Natural killer cell (primary cell): ENCODE measurements at places on chromosomes 16 and 17. TPM values are rescaled to one million over a fixed set of nuclear protein-coding genes. Genes with fewer than 3 reads are reported as not detected.

DNA sequence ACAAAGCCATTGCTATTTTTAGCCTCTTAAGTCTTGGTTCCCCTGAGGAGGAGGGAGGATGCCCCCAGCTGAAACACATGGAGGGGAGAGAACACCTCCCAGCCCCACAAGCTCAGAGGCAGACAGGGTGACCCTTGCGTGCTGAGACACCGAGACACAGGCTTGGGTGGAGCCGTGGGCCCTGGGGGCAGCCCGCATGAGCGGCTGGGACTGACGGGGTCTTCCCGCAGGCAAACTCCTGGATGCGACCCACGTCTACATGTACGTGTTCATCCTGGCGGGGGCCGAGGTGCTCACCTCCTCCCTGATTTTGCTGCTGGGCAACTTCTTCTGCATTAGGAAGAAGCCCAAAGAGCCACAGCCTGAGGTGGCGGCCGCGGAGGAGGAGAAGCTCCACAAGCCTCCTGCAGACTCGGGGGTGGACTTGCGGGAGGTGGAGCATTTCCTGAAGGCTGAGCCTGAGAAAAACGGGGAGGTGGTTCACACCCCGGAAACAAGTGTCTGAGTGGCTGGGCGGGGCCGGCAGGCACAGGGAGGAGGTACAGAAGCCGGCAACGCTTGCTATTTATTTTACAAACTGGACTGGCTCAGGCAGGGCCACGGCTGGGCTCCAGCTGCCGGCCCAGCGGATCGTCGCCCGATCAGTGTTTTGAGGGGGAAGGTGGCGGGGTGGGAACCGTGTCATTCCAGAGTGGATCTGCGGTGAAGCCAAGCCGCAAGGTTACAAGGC is 9.8 kb downstream of the SLC16A3 start:
- peak; percentile 85 for DNase-seq

- DNase-seq = no peak
These were observed 5.8 kb downstream of the ZG16B start for GRCh38 chr16:2835638-2836493.

DNA sequence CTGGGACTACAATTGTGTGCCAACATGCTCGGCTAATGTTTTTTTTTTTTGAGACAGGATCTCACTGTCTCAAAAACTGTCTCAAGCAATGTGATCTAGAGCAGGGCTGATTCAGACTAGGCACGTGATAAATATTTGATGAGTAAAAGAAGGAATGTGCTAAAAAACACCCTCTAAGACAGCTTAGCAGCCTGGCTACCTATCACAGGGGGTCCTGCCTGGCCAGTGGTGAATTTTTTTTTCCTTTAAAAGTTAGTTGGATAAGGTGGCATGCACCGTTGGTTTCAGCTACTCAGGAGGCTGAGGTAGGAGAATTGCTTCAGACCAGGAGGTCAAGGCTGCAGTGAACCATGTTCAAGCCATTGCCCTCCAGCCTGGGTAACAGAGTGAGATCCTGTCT is 14.8 kb upstream of the GPATCH8 start:
- DNase-seq = no peak

- DNase-seq = no peak
These were observed 568.8 kb upstream of the ZFHX3 start for GRCh38 chr16:73616770-73617169.

DNA sequence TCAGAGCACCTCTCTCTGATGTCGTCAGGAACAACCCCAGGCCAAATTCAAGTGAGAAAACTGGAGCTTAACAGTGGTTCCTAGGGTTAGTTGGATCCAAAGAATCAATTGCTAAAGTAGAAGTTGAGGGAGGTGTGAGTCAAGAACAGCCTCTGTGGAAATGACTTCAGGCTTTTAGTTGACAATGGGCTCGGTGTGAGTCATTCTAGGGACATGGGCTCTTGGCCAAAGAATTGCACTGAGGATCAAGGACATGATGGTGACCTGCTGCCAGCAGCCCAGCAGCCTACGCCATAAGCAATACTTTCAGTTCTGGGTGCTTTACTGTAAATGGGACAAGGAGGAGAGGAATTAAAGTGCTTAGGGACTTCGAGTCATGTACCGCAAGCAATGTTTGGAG is 32.1 kb upstream of the SMURF2 start:
- DNase-seq = no peak

DNA sequence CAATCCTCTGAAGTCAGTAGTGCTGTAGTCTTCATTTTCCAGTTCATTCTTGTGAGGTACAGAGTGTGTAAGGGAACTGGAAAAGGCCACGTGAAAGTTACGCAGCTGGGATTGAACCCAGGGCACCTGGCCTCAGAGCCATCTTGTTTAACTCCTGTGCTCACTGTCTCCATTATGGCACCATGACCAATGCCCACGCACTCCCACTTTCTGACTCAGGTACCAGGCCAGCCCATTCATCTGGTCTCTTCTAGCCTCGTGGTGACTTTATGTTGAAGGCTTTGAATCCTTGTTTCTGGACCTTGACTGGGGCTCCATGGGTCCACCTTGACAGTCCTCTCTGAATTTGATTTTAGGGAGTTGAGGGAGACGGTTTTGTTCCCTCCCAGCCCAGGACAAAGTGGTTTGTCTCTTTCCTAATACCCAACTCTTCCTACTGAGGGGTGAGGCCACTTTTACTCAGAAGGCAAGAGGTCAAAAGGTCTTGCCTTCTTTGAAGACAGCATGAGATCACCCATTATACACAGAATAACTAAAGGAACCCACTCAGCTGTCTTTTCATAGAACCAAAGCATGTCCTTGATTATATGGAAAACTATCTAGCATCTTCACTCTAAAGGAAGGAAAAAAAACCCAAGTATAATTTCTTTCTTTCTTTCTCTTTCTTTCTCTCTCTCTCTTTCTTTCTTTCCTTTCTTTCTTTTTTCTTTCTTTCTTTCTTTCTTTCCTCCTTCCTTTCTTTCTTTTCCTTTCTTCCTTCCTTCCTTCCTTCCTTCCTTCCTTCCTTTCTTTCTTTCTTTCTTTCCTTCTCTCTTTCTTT is 50.0 kb downstream of the OTOA start:
- no peak for DNase-seq

DNA sequence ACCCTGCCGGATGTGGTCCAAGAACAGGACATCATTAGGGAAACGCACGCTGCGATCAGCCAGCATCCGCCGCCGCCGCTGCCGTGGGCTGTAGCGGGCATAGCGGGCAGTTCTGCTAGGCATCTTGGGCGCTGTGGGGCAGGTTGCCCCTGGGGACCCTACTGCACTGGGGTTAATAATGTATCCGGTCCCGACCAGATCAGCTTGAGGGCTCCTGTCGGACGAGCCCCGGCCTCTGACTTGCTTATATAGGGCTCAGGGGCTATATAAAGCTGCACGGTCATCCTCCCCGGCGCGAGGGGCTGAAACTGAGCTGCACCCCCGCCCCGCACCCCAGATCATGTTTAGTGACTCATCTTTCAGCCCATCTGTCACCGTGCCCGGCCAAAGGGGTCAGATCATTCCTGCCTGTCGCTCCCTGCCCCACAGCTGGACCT is at the start of gene PPP1R27:
PPP1R27 (minus strand) TSS at position 220 of the 437 bp plus-strand sequence; CDS start at position 123, 97 bp downstream.
- DNase-seq = no peak

DNA sequence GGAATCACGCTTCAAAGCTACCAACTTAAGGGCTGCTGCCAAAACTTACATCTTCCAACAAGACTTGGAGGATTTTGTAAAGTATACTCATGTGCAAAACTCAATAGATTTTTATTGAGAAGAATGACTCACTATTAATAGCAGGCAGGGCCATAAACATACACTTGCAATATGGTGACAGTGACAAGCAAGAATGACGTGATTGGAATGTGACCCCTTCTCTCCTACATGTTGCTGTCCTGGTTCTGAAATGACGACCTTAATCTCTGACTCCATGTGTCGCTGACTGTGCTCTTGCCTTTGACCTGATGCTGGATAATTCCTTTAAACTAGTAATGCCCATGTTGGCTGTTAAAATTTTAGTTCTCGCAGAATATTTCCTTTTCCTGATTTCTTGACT is 174.5 kb downstream of the PARN start:
- no peak for DNase-seq

DNA sequence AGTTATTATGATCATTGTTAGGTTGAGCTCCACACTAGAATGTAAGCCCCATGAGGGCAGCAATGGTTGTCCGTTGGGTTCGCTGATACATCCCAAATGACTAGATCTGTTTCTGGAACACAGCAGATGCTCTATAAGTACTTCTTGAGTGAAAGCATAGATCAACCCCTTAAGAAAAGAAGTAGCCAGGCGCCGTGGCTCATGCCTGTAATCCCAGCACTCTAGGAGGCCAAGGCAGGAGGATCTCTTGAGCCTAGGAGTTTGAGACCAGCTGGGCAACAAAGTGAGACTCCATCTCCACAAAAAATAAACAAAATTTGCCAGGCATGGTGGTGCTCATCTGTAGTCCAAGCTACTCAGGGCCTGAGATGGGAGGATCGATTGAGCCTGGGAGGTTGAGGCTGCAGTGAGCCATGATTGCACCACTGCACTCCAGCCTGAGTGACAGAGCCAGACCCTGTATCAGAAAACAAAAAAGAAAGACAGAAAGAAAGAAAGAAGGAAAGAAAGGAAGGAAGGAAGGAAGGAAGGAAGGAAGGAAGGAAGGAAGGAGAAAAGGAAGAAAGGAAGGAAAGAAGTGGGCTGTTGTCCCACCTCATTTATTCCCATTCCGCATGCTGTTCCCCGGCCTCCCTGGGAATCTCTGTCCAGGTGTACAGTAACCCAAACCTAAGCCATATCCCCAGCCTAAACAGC is 54.4 kb upstream of the RPL38 start:
- no peak for DNase-seq

- DNase-seq = peak; percentile 21
These were observed 10.3 kb upstream of the ZFHX3 start for GRCh38 chr16:73058221-73058615.

GRCh38 chr17:48722915-48723422 is at the start of gene PRAC2:
Gene PRAC2, plus strand, starts transcription at chr17:48723185. Its CDS starts 1,226 bp downstream, at chr17:48724411.
- DNase-seq = no peak

DNA sequence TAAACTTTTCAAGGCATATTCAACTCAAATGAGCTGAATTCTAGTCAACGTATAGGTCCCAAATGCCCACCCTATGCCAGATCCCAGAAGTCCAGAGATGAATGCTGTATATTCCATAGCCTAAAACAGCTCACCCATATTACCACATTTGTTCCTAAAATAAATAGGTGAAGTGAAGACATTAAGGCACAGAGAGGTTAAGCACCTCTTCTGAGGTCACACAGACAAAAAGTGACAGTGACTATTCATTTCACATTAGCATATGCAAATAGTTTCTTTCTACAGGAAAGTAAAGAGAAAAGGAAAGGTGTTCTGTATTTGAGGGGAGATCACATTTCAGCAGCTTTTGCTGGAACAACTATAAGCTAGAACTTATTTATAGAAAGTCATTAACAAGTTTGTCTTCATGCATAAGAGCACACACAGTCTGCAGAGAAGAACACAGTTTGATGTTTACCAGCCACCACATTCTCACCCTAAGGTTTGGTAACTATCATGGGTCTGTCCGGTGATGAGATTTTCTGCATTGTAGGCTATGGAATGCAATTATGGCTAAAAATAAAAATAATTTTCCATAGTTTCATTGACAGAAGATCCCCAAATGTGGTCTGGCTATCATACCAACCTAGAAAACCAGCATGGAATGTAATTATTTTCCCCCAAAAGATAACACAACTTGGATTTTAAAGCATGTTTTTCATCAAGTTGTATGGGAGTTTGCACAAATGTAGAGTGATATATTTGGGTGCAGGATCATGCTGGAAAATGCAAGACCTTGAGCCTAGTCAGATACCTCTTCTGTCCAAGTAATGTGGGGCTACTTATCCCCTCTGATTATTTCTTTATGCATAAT is 402.1 kb downstream of the UTP18 start:
- no peak for DNase-seq

DNA sequence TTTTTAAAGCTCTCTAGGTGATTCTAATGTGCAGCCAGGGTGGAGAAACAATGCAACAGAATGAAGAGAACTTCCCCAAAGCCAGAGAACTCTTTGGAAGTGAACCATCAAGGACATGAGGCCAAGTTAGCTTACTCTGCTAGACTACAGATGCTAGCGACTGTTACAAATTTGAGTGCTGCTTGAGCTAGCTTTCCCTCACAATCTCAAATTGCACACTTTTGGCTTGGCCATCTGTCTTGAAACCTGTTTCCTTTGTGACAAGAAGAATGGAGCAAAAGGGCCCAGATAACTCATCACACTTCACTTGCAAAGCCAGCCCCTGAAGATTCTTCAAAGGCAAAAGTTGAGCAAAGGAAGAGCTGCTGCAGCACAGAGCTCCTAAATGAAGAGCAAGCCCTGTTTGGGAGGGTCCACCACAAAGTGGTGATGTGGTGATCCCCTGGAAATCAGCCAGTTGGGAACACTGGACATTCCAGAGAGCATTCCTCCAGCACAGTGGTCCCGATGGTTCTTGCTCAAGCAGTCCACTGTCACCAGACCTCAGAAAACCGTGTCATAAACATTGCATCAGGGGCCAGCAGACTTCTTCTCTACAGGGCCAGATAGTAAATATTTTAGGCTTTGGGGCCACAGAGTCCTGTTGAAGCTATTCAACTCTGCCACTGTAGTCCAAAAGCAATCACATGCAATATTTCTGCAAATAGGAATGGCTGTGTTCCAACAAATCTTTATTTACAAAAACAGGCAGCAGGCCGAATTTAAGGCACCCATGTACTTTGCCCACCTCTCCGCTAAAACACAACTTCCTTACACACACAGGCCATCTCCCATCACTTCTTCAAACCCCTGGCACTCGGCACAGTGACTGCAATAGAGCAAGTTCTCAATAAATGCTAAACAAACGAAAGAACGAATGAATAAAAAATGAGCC is 21.2 kb downstream of the SLC39A11 start:
- no peak for DNase-seq

DNA sequence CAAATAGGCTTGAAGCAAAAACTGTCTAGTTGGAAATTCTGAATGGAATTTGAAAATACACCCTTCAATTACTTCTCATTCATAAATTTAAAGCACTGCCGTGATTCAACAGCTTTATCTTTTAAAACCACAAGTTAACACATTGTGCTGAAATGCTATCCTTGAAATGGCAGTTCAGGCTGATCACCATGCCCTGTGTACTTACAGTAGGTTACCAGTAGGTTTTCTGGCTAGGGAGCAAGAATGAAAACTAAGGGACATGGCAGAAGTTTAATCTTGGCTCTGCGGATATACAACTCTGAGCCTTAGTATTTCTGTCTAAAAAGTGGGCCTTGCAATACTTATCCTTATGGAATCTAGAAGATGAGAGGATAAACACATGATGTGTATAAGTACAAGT is 28.0 kb downstream of the NXPH3 start:
- no peak for DNase-seq

EPX gene
- total RNA-seq = not detected

MAP2K6 gene
- total RNA-seq = 11.8 TPM

TBC1D3G gene
- total RNA-seq = not detected

SLC38A8 gene
- total RNA-seq = not detected

IL21R gene
- total RNA-seq = 26.5 TPM

ODAD4 gene
- total RNA-seq = 0.70 TPM

SLC6A2 gene
- total RNA-seq = not detected

FTO gene
- total RNA-seq = 55.4 TPM

STX1B gene
- 0.14 TPM for total RNA-seq

CBFA2T3 gene
- total RNA-seq = 4.2 TPM

CD68 gene
- 1.4 TPM for total RNA-seq
